Omental fat pad (tissue), 4 donors: ENCODE measurements at places on chromosomes 4 and X.

GRCh38 chr4:176788248-176788647 is 4.5 kb downstream of the VEGFC start:
- no peak for DNase-seq

DNA sequence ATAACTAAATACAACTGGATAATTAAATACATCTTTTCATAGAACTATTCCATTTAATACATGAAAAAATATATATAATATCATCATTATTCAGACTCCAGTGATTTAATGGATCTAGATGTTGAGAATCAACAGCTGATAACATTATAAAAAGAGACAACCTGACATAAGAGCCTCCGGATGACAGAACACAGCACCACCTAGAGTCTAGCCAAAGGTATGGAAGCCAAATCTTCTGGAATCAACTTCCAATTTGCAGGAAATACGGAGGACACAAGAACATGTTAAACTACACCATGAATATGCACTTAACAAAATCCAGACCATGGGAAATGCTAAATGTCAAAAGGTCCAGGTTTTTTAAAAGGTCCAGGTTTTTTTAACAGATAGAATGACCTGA is 55.0 kb downstream of the LRBA start:
- no peak for DNase-seq

DNA sequence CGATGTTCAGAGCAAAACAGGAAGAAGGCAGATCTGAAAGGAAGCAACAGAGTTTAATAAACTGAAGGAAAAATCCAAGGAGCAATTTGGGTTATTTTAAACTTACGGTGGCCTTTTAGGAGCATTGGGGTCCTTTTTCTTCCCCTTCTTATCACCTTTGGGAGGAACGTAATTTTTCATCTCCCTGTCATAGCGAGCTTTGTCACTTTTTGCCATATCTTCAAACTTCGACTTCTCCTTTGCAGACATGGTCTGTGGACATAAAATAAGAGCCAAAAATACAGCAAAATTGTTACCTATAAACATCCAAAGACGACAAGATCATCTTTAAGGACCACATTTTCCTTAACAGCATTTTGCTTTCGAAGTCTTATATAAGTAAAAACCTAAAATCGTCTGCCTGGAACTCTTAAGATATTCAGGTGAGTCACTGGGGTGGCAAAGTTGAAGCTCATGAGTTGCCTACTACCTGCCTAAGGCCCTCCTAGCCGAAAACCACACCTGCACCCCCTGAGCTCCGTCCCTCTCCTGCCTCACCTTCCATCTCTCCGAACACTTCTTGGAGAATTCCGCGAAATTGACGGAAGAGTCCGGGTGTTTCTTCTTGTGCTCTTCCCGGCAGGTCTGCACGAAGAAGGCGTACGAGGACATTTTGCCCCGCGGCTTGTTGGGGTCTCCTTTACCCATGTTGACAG is 1.0 kb downstream of the HMGB2 start:
- DNase-seq = no peak

DNA sequence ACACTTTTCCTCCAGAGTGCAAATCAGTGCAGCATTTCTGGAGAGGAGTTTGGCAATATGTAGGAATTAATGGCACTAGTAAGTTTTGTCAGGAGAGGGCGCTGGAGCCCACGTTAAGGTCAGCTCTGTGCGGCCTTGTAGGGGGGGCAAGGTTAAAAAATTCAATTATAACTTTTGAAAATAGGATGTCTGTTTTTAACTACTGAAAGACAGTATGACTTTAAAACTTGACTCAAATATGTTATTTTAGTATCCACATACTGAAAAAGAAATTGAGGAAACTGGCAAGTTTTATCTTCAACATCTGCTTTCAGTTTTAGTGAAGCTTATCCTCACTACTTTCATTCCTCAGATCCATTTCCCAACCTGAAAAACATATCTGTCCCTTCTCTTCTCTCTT is 30.9 kb upstream of the HSD17B13 start:
- no peak for DNase-seq

GRCh38 chrX:105460376-105460775 is 239.9 kb upstream of the TEX13A start:
- no peak for DNase-seq

GRCh38 chr4:143667461-143667860 is 33.0 kb downstream of the FREM3 start:
- DNase-seq = no peak

GRCh38 chr4:58093352-58093751 is 983.2 kb upstream of the IGFBP7 start:
- no peak for DNase-seq

- no peak for DNase-seq
Observed at GRCh38 chr4:5365071-5366008, 314.1 kb downstream of the STK32B start.

GRCh38 chr4:177374966-177375365 is 65.3 kb downstream of the NEIL3 start:
- no peak for DNase-seq

- DNase-seq = no peak
Observed at GRCh38 chr4:87356832-87357526, 34.0 kb downstream of the HSD17B11 start.

DNA sequence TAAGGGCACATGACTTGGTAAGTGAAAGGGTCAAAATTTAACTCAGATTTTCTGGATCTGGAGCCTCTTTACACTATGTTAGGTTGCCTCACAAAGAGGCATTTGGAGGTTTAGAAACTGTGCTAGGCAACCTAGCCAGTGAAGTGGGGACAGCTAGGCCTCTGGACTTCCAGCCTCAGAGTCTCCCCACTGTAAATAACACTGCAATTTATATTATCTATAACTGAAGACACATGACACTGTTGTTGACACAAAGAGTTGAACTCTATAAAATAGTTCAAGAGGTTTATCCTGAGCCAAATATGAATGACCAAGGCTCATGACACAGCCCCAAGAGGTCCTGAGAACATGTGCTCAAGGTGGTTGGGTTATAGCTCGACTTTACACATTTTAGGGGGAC is 74.9 kb upstream of the IQCM start:
- DNase-seq = no peak
